Trophoblast cell (in vitro differentiated cells and primary cell): ENCODE measurements at places on chromosomes 2 and 18.

DNA sequence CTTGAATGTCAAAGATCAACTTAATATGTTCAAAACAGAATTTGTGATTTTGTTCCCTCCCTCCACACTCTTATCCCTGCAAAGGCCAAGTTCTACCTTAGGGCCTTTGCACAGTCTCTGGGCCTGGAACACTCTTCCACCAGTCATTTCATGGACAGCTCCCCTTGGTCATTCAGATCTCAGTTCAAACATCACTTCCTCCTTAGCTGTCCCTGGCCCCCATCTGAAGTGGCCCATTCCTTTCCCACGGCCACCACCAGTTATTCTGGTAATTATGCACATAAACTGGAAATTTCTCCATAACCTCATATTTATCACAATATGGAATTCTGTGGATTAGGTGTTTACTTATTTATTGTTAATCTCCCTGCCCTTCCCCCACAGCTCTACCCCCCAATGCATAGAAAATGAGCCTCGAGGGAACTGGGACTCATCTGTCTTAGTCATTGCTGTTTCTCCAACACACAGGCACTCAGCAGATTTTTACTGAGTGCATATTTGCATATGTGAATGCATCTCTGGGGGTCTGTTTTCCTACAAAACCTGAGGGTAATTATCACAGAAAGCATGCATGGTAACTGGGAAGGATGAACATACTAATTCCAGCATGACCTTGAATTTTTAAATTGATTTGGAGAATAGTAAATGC lies 35.5 kb upstream of the SPTBN1 start:
- no peak for DNase-seq

DNA sequence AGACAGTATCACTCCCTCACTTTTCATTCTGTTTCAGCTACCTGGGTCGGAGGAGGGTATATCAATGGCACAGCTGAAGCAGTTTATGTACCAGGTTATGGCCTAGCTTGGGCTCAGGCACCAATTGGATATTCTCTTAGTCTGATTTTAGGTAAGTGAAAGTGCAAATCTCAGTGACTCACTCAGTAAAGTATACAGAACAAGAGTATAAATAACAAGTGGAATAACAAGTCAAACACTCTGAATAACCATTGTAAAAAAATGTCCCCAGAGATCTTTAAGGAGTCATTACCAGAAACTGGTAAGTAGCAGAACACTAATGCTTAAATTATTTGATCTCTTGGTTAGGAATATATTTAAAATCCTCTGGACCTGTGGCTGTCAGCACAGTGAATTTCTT lies 5.7 kb downstream of the SLC5A7 start:
- DNase-seq, result no peak

DNA sequence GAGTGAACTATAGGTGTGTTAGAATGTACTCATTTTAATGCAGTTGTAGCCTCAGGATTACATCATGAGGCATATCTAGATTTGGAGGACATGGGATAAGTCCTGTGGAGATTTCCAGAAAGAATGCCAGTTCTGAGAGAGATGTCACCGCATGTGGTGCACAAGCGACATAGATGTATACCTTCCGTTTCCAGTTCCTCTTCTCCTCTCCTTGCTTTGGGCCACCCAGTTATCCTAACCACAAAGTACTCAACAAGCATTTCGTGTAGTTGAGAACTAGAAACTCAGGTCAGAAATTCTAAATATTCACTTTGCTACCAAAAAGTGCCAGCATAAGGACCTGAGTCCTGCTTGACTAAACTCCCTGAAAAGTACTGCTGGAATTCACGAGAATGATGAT lies 66.5 kb downstream of the KCTD18 start:
- DNase-seq, result no peak

- DNase-seq, result no peak
Measured at GRCh38 chr2:185689906-185690539, 48.6 kb upstream of the FSIP2 start.

DNA sequence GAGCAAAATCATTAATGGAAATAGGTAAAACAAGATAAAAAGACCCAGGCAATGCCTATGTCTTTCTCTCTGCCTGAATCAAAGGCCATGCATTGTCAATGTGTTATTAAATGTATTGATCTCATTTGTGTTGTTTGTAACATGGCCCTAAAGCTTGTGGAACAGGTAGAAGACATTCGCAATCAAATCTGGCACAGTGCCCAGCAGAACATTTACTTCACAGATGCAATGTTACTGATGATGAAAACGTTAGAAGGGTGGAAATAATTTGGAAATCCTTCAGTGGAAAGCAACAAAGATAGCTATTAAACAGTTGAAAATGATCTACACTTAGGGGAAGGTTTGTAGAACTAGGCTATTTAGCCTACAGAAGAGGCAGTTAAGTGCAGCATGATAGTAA lies 368.2 kb downstream of the EPHA4 start:
- DNase-seq, result no peak

- no peak for DNase-seq
Measured at GRCh38 chr2:105919826-105920225, 175.1 kb downstream of the NCK2 start.

DNA sequence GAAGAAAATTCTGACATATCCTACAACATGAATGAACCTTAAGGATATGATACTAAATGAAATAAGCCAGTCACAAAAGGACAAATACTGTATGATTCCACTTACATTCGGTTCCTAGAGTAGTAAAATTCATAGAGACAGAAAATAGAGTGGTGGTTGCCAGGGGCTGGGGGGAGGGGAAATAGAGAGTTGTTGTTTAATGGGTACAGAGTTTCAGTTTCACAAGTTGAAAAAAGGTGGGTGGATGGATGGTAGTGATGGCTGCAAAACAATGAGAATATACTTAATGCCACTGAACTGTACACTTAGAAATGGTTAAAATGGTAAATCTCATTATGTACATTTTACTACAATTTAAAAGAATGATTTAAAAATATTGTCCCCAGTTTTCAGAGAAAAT lies 53.3 kb upstream of the NFU1 start:
- no peak for DNase-seq

DNA sequence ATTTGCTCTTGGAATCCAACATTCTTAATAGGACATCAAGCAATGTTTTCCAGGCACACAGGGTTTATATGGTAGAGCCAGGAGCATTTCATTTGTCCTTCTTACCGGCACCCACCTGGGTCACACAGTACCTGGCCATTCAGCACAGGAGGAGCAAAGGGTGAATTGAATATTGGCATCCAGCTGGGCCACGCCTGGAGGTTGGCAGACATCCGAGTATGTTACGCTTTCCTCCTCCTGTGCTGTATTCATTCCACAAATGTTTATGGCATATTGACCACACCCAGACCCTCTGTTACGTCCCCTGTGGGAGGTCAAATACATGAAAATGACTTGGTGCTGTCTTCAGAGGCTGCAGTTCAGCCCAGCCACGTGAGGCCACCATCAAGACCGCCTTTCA lies 206.2 kb downstream of the RTP5 start:
- DNase-seq, result no peak

GRCh38 chr2:139514951-139515350 lies 734.8 kb upstream of the NXPH2 start:
- no peak for DNase-seq

GRCh38 chr2:190511104-190511503 lies 23.4 kb downstream of the NEMP2 start:
- DNase-seq, result peak; percentile 41

GRCh38 chr2:176682278-176682677 lies 413.0 kb downstream of the MTX2 start:
- no peak for DNase-seq

DNA sequence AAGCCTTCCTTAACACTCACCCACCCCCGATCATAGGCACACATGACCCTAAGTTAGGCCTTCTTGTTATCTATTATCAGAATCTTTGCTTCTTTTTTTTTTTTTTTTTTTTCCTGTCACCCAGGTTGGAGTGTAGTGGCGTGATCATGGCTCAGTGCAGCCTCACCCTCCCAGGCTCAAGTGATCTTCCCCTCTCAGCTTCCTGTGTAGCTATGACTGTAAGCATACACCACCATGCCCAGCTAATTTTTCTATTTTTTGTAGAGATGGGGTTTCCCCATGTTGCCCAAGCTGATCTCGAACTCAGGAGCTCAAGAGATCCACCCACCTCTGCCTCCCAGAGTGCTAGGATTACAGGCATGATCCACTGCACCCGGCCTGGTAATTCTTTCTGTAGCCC lies 328.7 kb downstream of the NR4A2 start:
- no peak for DNase-seq

DNA sequence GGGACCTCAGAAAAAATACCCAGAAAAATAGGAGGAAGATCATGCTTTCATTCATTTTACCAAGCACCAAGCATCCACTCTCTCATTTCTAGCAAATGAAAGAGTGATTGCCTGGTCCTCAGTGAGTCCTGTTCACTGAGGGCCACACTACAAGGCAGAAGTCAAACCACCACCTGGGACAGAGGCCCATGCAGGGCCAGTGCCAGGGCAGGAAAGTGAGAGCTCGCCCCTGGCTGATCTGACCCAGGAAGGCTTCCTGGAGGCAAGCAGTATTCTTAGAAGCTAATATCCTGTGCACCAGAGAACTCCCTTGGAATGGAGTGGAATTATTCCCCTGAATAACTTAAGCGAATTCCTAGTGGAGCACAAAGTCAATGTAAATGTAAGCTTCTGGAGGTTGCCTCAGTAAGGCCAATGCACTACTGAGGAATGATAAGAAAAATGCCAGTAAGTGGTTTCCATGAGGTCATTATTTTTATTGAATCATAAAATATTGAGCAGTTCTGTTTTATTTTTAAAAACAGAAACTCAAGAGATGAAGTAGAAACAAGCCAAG lies 191.6 kb upstream of the ID2 start:
- no peak for DNase-seq

DNA sequence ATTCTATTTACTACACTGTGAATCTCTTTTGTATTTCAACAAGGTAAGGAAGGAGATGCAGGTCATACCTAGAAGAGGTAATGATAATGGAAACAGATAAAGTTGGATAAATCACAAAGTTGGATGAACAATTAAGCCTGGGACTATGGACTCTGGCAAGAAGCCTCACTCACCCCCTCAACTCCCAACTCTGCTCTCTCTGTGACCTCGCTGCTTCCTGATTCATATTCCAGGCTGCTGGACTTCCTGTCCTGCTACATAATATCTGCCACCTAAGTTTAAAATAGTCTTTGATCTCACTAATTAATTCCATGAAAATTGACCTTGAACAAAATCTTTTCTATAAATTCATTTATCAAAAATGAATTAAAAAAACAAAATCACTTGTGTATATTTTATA lies 215.3 kb downstream of the CALCRL start:
- no peak for DNase-seq

- DNase-seq, result peak; percentile 96
Measured at GRCh38 chr2:218282173-218282991, 9.9 kb downstream of the TMBIM1 start.

GRCh38 chr18:58263055-58263957 lies 219.3 kb downstream of the NEDD4L start:
- DNase-seq, result peak; percentile 91

DNA sequence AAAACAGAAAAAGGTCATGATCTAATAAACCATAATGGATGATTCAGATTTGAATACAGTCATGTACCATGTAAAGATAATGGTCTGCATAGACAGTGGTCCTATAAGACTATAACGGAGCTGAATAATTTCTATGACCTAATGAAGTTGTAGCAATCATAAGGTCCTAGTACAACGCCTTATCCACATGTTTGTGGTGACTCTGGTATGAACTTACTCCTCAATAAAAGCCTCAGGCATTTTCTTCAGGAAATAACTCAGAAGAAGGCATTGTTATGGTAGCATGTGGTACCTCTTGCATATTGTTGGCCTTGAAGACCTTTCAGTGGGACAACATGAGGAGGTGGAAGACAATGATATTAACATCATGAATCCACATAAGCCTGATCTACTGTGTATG lies 883.3 kb downstream of the CNTNAP5 start:
- no peak for DNase-seq

- peak; percentile 17 for DNase-seq
Measured at GRCh38 chr2:135162377-135162776, 110.3 kb downstream of the RAB3GAP1 start.

- DNase-seq, result no peak
Measured at GRCh38 chr18:39909706-39910105, 2045.3 kb upstream of the PIK3C3 start.

DNA sequence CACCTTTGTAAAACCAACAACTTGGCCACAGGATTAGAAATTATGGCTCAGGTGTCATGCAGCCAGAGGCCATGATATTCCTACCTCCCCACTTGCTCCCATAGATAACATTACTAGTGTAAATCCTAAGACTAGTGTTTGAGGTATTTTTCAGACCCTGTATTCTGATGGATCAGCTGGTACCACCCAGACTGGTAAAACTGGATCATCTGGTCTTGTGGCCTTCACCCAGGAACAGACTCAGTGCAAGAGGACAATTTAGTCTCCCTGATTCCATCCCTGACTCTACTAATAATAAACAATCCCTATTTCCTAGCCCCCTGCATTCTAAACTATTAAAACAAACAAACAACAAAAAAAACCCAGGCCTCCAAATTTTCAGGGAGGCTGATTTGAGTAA lies 121.0 kb downstream of the ALPK2 start:
- DNase-seq, result peak; percentile 81
